ENCODE measurements at places on chromosomes 5 and 9.

- no peak for DNase-seq
These were observed 197.5 kb downstream of the TRPM3 start for GRCh38 chr9:70923961-70924360.

- DNase-seq, result no peak
These were observed 230.4 kb downstream of the DOCK8 start for GRCh38 chr9:445033-445432.

DNA sequence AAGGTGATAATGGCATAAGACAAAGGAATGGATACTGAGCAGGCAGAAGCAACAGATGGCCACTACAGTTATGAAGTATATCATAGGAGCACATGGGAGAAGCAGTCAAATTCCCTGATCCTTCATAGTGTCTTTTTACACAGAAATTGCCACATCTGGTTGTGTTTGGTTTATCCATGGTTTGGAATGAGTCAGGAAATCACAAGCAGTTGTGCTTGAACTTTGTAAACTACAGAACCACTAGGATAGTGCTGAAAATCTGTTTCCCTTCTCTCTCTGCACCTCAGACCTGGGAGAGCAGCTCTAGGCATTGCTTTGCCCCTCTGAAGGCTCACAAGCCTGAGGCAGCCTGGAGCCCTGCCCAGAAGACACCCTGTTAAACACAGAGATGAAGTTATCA is 134.0 kb downstream of the DMRT2 start:
- DNase-seq, result no peak

GRCh38 chr5:153749960-153750359 is 259.5 kb downstream of the GRIA1 start:
- no peak for DNase-seq

GRCh38 chr9:98658951-98659351 is 49.8 kb downstream of the GABBR2 start:
- no peak for DNase-seq
